ENCODE measurements at places on chromosomes 2 and 18.

DNA sequence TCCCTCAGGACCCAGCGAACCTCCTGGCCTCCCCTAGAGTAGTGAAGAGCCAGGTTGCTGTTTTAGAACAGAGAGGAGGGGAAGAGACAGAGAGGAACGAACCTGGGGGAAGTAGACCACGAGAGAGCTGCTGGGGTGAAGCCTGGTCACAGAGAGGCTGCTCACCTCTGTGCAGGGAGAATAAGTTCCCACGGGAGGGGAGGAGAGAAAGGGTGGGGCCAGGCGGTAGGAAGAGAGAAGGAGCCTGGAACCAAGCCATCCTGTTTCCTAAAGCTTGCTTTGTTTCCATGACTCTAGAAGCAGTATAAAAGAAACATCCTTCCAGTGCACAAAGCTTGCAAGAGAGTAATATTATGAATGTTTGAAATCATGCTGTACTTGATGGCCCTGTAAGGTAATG is 147.9 kb downstream of the MYT1L start:
- no peak for DNase-seq

DNA sequence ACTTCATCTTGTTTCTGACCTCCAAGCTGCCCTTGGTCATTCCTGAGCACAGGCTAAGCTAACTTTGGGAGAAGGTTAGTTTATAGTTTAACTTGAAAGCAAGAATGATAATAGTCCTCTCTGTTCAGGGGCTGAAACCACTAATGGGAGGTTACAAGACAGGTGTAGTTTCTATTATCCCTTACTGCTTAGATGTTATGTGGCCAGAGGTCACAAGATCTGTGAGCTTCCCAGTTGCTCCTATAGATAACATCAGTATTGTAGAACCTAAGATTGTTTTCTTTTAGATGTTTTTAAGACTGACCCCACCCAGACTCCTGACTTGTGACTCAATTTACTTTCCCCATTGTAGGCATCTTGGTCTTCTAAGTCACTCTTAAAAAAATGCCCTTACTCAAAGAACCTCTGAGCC is 94.8 kb upstream of the LPIN2 start:
- DNase-seq = no peak

DNA sequence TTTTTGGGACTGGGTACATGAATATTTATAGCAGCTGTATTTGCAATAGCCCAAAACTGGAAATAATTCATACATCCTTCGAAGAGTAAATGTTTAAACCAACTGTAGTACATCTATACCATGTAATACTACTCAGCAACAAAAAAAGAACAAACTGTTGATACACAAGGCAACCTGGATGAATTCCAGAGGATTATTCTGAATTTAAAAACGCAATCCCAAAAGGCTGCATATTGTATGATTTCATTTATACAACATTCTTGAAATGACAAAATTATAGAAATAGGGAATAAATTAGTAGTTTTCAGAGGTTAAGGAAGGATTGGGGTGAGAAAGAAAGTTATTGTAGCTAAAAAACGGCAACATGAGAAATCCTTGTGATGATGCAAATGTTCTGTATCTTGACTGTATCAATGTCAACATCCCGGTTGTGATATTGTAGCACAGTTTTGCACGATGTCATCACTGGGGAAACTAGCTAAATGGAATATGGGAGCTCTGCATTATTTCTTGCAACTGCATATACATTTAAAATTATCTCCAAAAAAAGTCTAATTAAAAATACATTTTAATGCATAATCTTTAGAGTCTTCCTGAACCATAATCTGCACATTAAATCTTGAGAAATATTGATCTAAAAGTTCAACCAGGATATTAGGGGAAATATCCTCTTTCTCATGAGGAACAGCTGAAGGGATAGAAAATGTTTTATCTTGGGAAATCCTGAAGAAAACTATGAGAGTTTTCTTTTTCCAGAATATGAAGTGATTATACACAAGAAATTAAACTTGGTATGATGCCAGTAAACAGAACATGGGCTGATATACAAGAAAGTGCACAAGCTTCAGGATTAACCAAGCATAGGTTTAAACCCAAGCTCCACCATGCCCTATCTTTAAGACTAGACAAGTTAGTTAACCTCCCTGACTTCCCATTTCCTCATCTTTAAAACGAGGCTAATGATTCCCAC is 21.9 kb downstream of the EVA1A start:
- no peak for DNase-seq

DNA sequence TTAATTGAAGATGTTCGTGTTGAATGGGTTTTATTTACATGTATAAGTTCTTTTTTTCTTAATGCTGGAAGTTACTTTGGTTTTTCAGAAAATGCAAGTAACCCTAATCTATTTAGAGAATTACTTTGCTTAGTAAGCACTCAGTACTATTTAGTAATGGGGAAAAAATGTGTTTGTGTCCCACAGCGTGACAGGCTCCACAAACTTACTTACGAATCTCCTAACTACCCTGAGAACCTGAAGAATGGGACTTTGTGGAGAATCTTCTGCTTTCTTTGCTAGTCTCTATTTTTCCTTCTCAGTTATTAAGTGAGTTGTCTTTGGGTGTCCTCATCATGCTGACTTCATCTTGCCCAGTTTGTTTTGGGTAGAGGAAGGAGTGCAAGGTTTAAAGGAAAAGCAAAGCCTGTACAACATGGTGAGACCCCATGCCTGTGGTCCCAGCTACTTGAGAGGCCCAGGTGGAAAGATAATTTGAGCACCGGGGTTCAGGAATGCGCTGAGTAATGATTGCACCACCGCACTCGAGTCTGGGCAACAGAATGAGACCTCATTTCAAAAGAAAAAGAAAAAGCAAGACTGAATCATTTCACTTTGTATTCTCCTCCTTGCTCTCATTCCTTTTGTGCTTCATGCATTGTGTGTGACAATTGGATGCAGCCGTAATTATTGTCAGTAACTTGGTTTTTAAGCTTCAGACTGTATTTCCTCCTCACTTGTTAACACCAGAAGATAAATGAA is 10.2 kb downstream of the NEDD4L start:
- no peak for DNase-seq

DNA sequence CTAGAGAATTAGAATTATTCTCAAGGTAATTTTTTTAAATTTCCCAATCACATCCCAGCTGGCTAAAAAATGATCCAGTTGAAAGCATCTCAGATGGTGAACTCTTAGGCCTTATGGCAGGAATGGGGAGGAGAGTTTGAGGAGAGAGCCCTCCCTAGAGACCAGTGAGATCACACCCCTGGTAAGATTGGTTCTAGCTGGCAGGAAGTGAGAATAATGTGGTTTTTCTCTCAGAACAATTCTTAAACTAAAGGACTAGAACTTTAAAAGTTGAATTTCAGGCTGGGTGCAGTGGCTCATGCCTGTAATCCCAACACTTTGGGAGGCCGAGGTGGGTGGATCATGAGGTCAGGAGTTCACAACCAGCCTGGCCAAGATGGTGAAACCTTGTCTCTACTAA is 120.2 kb downstream of the MYO3B start:
- peak; percentile 15 for DNase-seq

GRCh38 chr2:33763671-33764310 is 164.7 kb upstream of the FAM98A start:
- no peak for DNase-seq

- DNase-seq = peak; percentile 75
These were observed 580 bp downstream of the NEDD4L start for GRCh38 chr18:58044370-58045241.

Measured in GM06990 (cell line).